ENCODE measurements at places on chromosomes 13 and 19.

GRCh38 chr19:18990128-18990708 lies 43.1 kb downstream of the SUGP2 start:
- DNase-seq: no peak

GRCh38 chr13:48578516-48579164 lies 45.8 kb upstream of the RCBTB2 start:
- DNase-seq: no peak

DNA sequence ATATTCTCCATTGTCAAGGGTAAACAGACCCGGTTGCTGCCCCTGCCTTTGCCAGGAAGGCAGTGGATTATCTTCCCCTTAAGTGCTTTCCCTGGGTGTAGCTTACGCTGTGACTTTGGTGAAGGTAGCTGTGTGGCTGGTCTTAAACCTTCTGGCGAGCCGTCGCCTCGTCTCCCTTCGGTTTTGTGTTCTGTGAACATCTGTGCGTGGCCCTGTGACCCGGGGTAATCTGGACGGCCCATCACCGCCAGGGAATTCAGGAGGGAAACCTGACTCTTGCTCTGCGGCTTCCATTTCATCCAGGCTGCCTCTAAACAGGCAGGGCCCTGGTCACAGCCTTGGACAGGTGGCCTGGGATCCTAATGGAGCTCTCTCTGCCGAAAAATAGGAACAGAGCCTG lies 78.7 kb downstream of the SHISA2 start:
- no peak for DNase-seq

DNA sequence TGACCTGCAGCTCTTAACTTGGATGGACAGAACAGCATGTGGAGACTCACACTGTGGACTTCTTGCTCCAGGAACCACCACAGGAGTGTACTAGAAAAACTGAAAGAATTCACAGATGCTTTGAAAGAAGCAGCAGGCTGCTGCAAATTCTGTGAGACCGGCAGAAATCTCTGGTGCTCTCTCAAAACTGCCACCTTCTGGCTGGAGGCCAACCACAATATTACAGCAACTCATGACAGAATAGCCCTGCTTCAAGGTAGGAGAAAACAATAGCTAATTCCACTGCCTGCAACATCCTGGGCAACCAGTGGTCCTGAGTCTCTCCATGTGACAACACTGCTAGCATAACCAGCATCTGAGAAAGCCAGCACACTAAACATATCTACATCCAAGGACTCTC lies 26.9 kb downstream of the CDK8 start:
- no peak for DNase-seq

DNA sequence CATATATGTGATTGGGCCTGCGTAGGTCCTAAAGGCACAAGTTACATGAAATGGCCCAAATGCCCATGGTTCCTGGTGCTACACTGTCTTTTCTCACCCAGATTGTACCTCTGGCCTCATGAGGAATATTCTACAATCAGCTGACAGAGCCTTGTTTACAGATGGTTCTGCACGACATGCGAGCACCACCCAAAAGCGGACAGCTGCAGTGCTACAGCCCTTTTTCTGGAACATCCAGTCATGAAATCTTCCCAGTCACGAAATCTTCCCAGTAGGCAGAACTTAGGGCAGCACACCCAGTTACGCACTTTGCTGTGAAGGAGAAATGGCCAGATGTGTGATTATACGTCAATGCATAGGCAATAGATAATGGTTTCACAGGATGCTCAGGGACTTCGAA lies 7.7 kb upstream of the ELF1 start:
- no peak for DNase-seq

DNA sequence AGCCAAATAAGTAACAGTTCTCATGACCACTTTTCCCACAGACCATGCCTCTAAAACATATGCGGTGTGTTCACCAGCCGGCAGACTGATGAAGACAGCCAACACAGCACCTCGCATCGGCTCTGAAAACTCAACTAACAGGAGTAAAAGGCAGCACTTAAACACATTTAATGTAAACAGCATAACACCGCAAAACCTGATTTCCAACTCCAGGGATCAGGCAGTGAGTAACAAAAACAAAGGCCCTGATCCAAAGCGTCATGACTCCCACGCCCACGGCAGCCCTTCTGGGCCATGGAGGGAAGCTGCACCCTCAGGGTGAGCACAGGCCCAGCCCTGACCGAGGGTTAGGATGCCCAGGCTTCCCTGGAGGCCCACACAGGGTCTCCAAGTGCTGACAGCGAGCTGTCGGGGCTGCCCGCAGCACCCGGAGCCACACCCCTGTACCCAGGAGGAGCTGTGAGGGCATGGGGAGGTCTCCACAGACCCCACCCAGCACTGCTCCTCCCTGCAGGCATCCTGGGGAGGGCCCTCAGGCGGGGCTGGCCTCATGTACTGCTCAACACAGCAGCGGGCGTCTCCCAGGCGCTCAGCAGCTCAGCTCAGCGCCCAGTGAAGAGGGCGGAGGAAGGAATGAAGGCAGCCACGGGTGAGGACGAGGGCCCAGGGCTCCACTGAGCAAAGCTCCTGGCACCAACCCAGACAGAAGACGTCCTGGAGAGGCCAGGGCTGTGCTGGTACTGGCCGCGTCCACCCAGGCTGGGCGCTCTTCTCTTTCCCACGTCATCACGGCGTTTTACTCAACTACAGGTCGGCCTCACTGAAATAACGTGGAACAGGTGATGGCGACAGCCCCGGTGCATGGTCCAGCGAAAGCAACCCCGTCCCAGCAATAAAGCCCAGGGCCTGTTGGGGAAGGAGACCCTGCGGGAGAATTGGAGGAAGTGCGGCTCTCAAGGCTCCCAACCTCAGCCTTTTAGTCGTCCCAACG lies 53.7 kb downstream of the RASA3 start:
- DNase-seq: peak; percentile 62

DNA sequence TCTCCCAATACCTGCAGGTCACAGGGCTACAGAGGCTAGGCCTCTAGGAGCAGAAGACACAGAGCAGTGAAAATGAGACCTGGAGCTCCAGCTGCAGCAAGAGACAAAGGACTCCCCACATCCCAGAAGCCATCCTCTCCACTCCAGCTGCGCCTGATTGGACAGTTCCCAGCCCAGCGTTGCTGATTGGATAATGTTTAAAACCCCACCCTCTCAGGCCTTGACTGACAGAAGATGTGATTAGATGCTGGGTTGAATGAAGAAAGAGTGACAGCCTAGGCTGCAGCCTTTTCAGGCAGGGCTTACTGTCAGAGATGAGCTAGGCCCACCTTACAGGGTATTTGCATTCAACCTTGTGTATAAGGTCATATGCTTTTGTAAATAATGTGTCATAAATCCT lies 59.4 kb downstream of the ZNF708 start:
- DNase-seq: no peak

- DNase-seq: peak; percentile 40
Observed at GRCh38 chr13:50843257-50844083, at the start of gene DLEU7. Gene DLEU7 (minus strand): TSS chr13:50843692. CDS start chr13:50843646, 46 bp downstream.

DNA sequence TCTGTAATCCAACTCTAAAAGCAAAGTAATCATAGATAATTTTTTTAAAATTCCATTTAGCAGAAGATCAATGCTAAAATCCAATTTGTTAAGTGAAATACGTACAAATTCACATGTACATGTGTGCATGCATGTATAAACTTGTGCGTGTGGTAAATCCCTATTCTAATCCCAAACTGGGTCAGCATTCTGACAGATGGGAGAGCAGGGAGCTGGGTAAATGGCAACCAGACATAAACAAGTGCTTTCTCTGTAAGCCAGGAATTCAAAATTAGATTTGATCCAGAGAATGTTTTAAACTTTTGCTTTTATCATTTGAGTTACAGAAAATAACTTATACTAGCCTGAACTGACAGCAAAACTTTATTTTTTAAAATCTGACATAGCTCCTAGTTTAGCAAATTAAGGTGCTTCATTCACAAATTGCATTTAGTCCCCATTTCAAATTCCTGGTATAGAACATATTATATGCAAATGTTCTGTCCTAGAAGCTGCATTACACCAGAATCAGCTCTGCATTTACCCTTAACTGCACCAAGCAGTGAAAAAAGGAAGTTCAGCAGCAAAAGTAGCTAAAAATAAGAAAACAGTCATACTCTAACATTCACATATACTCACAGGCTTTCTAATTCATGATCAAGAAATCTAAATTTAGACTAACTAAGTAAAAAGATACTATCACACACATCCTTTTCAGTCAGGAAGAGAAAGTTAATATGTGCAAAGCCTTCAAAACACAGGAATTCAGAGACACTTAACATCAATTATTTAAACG lies 32.6 kb downstream of the UBL3 start:
- no peak for DNase-seq

- no peak for DNase-seq
Observed at GRCh38 chr13:94322925-94323763, 156.3 kb downstream of the DCT start.

DNA sequence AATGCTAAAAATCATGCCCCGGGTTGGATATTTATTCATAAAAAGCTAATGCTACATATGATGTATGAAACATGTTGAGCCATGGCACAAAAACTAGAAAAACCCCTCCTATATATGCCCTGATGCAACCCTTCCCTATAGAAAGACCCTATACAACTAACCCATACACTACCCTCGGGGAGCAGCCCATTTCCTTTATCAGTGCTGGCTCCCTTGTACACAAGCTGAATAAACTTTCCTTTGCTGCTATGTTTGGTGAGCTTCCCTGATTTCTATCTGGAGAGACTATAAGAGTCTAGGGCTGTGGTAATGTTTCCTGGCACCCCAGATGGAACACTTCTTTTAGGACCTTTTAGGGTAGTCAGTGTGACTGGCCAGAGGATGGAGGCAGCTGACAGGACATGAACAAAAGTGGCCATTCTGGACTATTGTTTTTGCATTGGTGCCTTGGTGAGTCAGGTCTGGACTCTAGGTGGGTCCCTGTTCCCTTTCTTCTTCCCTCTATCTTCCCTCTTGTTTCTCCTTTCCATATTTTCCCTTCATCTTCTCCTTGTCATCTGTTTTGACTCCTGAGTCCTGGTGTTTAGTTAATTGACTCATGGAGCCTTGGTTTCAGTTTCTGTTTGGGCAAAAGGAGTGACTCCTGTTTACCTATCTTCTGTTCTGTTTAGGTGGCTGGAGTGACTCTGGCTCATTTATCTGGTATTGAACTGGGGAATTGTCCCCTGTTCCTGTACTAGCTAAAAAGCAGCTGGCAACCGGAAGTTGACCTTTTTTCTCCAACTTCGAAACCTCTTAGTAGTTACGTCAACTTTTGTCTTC lies 1321.8 kb upstream of the PCDH9 start:
- no peak for DNase-seq

GRCh38 chr19:51127755-51128154 lies 3.0 kb downstream of the SIGLEC9 start:
- no peak for DNase-seq

DNA sequence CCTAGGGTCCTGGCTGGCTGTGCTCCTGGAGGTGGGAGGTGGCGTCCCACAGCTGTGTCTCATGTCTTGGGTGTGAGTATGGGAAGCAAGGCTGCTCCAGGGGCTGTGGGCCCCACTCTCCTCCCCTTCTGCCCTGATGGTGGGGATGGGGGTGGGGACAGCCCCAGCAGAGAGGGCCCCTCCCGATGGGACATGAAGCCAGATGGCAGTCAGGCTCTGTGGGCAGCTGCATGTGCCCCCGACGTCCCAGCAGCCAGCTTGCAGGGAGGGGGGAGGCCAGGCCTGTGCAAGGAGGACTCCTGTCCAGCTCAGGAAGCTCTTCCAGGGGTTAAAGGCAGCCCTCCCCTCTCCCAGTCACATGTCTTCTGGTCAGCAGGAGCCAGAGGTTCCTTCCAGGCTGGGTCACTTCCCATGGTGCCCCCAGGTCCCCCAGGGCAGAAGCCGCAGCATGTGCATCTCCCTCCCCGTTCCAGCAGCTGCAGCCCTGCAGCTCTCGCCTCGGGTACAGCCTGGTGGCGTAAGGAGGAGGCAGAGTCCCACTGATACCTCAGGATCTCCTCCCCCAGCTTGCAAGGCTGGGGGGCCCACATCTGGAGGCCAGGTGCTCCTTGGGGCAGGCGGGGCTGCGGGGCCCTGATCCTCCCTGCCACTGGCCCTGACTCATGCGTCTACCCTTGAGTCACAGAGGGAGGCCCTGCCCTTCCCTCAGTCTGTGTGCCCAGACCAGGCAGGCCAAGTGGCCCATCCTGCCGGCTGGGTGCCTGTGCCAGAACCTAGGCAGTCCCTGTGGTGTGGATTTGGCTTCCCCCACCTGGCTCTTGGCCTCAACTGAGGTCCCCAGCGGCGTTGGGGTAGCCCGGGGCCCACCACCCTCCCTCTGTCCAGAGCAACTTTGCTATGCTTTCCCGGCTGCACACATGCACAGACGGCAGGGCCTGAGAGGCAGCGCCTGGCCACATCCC lies 13.0 kb downstream of the YIPF2 start:
- peak; percentile 73 for DNase-seq

DNA sequence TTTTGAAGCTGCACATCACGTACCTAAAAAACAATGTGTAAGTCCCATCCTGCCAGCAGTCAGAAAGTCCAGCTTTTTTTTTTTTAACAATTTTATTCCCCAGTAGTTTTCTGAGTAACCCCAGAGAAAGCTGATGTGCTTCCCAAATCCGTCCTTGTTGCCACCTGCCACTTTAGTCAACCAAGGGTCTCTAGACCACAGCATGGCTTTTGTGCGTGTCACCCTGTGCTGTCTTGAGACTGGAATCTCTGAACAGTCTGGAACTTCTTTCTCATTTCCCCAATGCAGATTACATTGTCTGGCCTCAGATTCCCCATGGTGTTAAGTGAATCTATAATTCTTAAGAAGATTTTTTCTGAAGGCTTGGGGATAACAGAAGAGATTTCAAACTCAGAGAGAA lies 289.2 kb upstream of the KLF12 start:
- no peak for DNase-seq

GRCh38 chr13:60727140-60727539 lies 330.1 kb downstream of the TDRD3 start:
- DNase-seq: no peak

GRCh38 chr13:112702986-112703379 lies 13.1 kb downstream of the ATP11A start:
- DNase-seq: peak; percentile 40

- no peak for DNase-seq
Observed at GRCh38 chr19:1747285-1748114, 5.8 kb upstream of the ONECUT3 start.

DNA sequence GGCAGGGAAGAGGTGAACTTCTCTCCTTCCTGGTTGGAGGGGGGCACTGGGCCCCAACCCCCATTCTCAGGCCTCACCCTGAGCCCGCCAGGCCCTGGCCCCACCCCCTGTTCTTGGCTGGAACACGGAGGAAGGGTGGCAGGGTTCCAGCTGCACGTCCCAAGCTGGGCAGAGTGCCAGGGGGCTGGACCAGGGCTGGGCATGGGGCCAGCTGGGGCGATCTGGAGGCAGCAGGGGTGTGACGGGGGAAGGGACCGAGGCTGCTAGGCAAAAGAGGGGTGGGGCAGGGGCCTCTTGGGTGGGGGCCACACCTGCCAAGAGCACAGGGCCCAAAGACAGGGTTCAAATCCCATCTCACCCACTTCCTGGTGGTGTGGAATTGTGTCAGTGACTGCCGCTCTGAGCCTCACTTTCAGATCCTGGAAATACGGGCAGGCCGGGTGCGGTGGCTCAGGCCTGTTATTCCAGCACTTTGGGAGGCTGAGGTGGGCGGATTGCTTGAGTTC lies 2.2 kb downstream of the HIF3A start:
- DNase-seq: peak; percentile 98

DNA sequence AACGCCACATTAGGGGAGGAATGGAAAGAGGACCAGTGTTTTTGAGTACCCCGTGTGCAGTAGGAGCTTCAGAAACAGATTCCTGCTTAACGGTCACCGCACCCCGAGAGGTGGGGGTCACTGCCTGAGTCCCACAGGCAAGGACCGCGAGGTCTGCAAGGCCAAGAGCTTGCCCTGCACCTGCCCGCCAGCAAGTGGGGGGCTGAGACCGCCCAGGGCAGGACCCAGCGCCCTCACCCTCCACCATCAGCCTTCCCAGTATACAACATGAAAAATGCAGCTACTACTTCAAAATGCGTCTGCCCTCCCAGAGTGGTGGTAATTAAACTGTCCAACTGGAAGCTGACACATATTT lies 44.9 kb downstream of the COL4A1 start:
- no peak for DNase-seq
